GM23248 (cell line): ENCODE measurements at places on chromosomes 5 and 9.

DNA sequence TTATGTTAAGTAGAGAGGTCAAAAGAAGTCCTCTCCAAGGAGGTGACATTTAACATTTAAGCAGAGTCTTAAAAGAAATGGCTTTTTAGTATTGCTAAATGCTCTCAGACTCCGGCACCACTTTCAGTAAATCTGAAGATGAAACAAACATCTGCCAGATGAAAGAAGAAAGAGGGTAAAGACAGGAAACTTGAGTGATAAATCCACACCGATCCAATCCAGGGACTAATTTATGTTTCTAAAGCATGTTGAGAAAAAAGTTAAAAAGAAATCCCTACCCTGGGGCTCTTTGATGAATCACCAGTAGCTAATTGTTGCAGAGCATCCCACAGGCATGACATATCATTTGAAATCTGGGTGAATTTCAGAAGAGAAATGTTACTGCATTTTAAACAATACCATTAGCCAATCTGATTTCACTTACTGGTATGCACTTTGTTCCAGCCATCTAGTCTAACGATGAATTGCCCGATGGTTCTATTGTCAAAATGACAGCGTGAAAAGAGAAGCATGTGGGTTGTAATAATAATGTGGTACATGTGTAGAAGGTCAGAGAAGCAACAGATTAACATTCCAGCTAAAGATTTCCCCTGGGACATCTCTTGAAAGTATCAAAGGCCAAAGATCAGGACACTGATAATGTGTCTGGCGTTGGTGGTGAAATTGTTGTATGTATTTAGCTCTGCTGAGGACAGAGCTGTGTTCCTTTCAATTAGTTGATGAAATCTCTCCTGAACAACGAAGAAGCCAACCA lies 485.7 kb downstream of the CSNK1G3 start:
- DNase-seq: peak; percentile 82

DNA sequence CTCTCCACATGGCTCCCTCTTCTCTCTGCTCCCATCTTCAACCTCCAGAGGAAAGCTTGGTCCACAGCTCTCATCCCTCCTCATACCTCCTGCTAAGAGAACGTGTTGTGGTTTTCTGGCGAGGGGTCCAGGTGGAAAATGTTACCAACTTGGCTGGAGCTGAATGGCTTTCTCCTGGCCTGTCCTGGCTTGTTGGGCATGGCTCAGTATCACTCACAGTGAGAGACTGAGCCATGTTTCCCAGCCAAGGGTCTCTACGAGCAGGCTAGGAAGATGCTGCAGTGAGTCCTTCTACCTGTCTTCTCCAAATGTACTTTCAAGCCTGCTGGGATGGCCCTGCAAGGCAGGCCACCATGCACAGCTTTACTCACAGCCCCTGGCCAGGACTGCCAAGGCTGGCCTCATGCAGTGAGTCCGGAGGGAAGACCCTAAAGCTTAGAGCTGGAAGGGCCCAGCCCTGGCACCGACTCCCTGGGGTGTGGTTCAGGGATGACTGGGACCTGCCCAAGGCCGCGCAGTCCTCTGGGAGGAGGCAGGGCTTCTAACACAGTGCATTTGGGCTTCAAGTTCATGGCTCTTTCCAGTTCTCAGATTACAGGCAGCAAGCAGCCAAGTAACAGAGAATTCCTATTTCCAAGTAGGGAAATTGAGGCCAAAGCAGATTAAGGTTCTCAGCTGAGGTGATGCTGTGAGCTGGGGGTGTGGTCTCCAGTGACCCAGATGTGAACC lies 59.5 kb downstream of the COL27A1 start:
- DNase-seq: no peak

DNA sequence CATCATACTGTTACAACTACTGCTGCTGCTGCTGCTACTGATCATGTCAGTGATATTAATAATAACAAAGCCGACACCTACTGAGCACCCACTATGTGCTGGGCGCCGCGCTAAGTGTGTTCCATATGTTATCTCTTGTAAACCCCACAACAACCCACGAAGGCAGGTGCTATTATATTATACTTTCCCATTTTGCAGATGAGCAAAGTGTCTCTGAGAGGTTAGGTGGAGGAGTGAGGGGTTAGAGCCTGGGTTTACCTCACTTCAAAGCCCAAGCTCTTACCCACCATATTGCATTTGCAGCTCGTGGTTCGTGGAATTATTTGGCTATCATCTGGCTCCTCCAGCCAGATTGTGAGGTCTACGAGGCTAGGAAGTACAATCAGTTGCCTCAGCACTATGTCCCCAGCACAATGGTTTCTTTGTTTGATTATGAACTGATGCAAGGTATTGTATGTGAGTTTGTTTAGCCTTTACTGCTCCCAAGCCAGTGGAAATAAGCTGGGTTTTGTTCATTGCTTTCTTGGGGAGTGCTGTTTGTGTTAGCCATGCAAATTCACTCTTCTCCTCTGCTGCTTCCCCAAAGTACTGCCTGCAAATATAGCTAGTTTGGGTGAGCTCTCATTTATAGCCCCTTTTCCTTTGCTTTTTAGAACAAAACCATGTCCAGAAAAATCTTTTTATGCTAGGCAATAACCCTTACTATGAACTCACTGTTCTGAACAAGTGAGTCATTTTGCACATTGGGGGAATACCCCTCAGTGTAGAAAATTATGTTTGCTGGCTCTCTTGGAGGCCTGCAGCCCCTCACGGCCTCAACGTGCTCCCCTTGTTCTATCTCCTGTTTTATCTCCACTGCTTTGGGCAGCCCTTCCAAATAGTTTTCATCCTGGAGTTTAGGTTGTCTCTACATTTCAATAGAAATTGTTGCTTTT lies 47.9 kb downstream of the ALG2 start:
- DNase-seq: no peak

DNA sequence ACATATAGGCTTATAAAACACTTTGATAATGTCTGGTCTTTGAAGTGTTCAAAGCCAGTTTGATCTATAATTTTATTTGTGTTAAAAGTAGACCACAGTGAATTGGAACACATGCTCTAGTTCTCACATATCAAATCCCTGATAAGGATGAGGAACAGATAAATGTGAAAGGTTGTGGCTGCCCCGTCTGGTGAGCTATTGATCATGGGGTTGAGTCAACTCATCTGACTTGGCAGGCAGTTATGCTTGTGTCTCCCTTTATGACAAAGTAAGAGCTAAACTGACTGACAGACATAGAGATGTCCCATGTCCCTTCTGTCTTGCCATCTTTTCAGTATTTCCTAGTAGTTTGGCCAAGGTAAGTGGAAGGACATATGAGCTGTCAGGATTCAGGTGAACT lies 2.9 kb upstream of the ERMP1 start:
- no peak for DNase-seq

DNA sequence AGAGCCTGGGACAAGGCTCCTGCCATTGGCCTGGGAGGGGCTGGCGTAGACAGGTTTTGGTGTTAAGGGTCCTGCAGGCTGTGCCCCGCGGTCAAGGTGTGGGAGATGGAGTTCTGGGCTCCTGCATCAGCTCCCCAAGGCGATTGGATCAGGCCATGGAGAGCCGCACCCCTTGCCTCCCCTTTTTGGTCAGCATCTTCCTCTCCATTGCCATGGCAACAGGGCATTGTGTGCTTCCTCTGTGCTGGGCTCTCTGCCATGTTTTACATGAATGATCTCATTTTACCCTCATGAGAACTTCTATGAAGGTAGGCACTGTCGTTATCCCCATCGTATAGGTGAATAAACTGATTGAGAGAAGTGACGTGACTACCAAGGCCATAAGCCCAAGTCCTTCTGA lies 344.3 kb upstream of the CLINT1 start:
- peak; percentile 50 for DNase-seq

- DNase-seq: no peak
Measured at GRCh38 chr9:6460189-6460768, 47.3 kb downstream of the UHRF2 start.

DNA sequence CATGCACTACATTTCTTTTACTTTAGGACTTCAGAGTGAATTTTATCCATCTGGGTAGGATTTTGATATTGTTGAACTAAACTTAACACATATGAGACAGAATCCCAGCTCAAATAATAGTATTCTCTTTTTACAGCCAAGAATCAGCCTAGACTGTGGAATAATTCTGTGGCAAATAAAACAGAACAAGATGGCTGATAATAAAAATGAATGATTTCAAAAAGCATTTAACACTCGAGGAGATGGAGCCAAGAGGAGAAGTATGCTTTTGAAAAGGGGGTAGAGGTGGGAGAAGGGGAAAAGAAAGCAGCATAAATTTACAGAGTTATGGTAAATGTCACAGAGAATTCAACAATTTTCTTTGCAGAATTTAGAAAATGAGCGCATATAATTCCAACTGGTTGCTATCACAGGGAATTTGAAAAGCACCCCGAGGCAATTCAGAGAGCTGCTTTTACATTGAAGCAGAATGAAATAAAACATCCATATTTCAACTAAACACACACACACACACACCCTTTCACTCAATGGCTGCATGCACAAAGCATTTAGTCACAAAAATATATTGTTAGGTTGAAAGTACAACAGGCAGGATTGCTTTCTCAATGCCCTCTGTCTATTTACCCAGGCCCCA lies 60.2 kb upstream of the DMAC1 start:
- DNase-seq: no peak

DNA sequence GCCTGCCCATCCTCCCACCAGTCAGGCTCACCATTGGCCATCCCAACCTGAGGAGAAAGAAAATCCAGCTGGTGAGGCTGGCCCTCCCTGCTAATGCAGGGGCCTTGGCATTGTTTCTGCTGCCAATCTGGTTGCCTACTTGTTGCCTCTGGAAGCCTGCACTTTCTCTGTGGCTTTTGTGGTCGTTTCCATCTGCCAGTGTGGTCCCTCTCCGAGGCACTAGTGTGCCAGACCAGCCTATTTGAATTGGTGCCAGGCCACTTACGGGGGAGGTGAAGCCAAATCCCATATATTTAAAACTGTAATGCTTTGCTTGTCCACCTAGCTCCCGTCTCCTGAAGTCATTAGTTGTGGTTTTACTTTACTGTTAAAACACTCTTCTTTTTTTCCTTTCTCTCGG lies 213.4 kb upstream of the ADAMTSL1 start:
- DNase-seq: no peak

- peak; percentile 75 for DNase-seq
Measured at GRCh38 chr5:33854733-33855151, 37.0 kb downstream of the ADAMTS12 start.
